ENCODE measurements at places on chromosomes 13 and 19.
A peak's percentile ranks its signal among the peaks of the same experiment; 100 is the strongest.

DNA sequence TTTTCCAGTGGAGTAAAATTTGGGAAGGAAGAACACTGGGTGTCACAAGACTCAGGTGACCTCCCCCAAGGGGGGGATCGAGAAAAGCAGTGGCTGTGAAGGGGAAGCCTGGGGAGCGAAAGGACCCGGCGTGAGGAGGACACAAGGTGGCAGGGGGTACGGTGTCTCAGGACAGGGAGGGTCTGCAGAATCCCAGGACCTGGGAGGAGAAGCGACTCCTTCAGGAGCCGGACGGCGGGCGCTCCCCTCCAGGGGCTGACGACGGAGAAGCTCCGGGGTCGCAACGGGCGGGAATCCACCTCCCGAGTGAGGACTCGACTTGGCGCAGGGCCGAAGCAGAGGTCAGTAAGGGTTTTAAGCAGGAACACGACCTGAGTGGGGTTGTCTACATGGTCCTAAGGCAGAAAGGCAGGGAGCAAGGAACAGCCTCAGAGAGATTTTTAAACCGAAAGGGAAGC, 529 bp downstream of the ZNF836 start:
- no peak for DNase-seq

- no peak for DNase-seq
These were observed 144.3 kb upstream of the FRY start for GRCh38 chr13:31887286-31887685.

DNA sequence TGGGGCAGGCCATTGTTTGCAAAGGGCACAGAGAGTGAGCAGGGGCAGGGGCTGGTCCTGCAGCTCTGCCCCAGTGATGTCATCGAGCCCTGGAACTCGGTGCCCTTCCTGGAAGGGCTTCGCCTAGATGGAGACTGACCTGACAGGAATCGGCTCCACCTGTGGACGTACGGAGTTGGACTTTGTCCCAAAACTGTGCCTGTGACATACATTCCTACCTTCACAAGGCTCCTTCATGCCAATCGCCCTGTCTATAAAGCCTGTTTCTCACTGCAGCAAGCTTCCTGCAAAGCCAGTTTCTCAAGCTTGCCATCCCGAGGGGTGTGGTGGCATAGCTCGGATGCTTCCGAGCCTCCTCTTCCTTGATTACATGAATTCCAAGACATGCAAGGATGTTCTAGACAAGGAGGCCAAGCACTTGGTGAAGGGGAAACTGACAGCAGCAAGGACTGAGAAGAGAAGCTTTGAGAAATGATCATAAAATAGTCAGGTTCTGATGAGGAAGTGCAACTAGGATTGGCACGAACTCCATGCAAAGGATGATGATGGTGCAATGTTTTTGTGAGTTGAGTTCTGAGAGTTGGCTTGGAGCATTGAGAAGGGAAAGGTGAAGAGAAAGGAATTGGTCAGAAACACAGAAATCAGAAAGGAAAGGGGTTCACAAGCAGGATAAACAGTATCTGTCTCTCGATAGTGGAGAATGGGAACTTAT, 73.6 kb upstream of the STK24 start:
- DNase-seq: no peak

DNA sequence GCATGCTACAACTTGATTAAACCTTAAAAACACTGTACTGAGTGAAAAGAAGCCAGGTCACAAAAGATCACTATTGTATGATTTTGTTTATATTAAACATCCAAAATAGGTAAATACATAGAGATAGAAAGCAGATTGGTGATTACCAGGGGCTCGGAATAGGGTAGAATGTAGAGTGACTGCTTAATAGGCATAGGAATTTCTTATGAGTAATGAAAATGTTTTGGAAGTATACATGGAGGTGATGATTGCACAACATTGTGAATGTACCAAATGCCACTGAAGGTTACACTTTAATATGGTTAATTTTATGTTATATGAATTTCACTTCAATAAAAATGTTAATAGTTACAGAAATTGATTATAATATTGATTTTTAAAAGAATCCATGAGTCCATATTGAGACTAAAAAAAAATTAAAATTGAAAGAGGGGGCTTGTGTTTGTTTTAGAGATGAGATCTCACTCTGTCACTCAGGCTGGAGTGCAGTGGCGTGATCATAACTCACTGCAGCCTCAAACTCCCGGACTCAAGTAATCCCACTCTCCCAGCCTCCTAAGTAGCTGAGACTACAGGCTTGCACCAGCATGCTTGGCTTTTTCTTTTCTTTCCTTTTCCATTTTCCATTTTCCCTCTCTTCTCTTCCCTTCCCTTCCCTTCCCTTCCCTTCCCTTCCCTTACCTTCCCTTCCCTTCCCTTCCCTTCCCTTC, 85.1 kb downstream of the FNDC3A start:
- no peak for DNase-seq

DNA sequence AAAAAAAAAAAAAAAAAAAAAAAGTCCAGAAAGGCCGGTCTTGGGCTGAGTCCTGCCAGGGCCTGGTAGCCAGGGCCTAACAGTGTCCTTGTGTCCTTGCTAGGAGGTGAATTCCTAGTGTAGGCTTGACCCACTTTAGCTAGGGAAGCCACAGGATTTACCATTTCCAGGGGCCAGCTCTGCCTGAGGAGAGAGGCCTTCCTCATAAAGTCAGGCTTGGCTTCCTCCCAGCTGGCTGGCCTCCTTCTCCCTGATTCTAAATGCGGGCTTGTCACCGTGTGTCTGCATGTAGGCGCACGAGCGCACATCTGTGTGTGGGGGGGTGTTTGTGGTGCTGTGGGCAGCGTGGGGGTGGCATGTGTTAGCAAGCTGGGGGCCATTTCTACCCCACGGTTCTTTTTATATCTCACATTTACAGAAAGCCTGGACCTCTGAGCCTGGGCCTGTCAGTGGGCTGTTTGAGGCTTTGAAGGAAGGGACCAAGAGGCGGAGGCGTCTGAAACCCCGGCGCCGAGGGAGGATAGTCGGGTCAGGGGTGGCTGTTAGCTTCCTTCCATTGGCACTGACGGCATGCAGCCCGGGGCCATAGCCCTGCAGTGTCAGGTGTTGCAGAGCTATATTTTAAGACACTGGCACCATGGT, 31.7 kb downstream of the IER2 start:
- no peak for DNase-seq

DNA sequence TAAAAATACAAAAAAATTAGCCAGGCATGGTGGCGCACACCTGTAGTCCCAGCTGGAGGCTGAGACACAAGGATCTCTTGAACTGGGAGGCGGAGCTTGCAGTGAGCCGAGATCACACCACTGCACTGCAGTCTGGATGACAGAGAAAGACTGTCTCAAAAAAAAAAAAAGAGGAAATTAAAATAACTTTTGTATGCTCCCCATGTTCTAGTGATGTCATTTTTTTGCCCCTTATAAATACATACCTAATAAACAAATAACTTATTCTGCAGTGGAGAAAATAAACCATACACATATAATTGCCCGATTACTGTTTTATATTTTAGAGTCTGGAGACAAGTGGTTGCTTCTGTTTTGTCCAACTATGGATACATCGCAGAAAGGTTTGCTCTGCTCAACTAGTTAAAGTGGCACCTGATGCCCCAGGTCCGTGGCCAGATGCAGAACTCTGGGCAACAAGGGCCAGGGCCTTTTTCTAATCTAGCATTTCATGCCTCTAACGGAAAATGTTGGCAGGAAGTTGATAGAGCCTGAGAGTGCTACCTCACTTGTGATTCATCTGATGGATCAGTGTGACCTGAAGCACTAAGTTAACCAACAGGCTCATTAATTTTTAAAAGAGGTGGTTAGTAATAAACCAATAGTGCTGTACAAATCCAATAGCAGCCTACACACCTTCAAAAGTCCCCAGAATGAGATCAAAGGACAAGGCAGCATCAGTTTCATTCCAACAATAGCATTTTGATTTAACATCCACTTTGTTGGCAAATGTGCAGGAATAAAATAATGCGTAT, 18.8 kb downstream of the UBE2L5 start:
- DNase-seq: no peak

DNA sequence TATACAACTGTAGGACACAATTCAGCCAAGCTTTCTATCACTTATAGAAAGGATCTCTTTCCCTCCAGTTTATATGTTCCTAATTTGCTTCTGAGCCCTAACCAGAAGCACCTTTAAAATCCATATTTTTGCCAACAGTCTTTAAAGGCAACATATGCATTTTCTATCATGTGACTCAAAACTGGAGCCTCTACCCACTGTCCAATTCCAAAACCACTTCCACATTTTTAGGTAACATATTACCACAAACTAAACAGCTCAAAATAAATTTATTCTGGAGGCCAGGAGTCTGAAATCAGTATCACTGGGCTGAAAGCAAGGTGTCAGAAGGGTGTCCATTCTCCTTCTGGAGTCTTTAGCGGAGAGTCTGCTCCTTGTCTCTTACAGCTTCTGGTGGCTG, 15.9 kb upstream of the EFNB2 start:
- no peak for DNase-seq

DNA sequence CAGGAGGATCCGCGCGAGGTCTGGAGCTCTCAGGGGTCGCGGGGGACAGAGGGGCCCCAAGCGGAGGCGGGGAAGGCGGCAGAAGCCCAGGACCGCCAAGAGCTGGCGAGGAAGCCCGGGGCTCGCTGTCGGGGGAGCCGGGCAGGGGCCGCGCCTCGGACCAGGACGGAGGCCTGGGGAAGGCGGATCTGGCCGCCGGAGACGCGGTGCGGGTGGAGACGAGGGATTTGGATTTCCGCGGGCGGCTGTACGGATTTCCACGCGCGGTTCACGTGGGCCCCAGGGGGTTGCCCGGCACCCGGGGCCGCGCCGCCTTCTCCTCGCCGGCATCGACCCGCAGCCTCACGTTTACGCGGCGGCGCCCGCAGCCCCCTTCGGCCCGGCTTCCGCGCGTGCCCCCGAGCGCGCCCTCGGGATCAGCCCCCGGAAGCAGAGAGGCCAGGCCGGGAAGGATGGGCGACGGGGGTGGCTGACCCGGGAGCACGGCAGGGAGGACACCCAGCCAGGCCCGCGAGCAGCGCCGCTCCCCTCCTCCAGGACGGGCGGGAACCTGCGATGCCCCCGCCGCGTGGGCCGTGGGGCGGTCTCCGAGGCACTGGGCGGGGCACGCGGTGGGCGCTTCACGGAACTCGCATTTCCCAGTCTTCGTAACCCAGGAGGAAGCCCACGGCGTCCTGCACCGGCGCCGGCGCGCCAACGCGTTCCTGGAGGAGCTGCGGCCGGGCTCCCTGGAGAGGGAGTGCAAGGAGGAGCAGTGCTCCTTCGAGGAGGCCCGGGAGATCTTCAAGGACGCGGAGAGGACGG, 4.7 kb downstream of the F7 start:
- DNase-seq: peak; percentile 8

GRCh38 chr13:21012841-21013681, 48.3 kb downstream of the LATS2 start:
- DNase-seq: no peak

DNA sequence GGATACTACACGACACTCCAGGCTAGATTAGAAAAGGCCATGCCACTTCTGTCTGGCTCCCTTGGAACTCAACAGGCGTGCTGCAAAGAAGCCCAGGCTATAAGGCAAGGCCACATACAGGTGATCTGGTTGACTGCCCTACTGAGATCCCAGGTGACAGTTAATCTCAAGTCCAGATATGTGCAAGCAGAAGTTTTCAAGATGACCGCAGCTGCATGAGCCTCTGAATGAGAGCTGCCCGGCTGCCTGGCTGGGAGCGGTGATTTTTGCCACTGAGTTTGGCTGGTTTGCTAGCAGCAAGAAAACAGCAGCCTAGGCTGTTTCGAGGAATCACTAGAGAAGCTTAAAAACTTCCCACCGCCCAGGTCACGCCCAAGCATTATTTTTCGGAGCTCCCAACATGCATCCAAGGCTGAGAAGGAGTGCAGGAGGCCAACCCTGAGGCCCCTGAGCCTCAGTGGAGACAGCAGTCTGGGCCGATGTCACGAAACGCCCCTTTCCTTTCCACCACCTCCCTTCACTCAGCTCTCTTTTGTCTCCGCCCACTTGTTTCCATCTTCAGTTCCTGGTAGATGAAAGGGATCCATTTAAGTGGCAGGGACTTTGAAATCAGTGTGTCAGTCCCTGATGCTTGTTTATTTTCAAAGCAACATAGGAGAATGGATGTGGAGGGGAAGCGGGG, 14.0 kb upstream of the URI1 start:
- no peak for DNase-seq

- no peak for DNase-seq
These were observed 17.7 kb downstream of the RFX2 start for GRCh38 chr19:6092329-6093286.

GRCh38 chr13:87153371-87153770, 517.8 kb upstream of the SLITRK5 start:
- no peak for DNase-seq

DNA sequence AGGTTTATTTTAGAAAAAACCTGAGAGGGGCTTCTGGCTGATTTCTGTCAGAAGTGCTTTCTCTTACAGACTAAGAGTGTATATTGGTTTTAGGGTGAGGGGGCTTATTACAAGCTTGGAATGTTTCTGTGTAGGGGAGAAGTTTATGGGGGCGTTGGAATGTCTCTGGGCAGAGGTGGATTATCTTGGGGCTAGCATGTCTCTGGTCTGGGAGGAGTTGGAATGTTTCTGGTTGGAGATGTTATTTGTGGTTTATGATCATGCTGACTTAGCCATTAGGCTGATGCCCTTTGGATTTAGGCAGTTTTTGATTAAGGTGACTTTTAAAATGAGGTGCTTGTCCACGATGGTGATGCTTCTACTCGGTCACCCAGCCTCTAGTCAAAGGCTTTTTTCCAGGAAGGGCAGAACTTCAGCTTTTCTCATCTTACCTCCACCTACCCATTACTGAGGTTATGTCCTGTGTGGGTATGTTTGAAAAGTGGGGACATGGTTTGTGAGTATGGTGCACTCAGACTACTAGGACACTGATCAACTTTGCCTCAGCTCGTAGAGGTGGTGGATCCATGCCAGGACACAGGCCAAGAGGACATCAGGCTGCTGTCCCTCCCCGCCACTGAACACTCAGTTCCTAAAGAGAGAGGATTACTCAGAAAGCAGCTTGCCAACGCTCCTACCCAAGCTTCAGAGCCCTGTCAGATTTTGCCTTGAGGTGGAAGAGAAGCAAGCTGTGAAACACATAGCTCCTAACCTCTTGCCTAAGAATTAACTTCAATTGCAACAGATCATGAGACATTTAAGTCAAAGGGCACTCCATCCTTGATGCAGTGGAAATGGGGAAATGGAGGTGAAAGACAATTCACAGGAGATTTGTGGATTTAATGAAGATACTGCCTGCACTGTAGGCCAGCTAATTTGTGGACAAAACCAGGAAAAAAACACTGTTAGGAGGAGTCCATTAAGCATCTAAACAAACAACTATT, 63.6 kb downstream of the ZNF44 start:
- no peak for DNase-seq

DNA sequence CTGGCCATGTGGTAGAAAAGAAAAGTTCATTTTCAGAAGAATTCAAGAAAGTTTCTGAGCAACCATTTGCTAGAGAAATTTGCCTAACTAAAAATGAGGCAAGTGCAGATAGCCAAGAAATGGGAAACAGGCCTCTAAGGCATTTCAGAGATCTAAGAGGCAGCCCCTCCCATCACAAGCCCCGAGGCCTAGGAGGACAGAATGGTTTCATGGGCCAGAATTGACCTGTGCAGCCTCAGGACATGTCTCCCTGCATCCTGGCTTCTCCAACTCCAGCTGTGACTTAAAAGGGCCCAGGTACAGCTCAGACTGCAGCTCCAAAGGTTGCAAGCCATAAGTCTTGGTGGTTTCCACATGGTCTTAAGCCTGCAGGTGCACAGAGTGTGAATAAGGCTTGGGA, 3.3 kb upstream of the ZNF546 start:
- DNase-seq: no peak

- no peak for DNase-seq
These were observed 26.2 kb downstream of the CSNK1G2 start for GRCh38 chr19:1967087-1967608.

GRCh38 chr13:88248393-88248792, 577.2 kb downstream of the SLITRK5 start:
- DNase-seq: no peak

GRCh38 chr13:20891768-20892167, 10.8 kb downstream of the XPO4 start:
- DNase-seq: no peak

Measured in T-helper 17 cell (primary cell).